ENCODE measurements at places on chromosomes 7 and 10.

- DNase-seq: no peak
These were observed 20.8 kb downstream of the ZDHHC16 start for GRCh38 chr10:97466755-97467154.

GRCh38 chr7:107948645-107949442 lies 54.1 kb downstream of the LAMB1 start:
- DNase-seq: no peak

DNA sequence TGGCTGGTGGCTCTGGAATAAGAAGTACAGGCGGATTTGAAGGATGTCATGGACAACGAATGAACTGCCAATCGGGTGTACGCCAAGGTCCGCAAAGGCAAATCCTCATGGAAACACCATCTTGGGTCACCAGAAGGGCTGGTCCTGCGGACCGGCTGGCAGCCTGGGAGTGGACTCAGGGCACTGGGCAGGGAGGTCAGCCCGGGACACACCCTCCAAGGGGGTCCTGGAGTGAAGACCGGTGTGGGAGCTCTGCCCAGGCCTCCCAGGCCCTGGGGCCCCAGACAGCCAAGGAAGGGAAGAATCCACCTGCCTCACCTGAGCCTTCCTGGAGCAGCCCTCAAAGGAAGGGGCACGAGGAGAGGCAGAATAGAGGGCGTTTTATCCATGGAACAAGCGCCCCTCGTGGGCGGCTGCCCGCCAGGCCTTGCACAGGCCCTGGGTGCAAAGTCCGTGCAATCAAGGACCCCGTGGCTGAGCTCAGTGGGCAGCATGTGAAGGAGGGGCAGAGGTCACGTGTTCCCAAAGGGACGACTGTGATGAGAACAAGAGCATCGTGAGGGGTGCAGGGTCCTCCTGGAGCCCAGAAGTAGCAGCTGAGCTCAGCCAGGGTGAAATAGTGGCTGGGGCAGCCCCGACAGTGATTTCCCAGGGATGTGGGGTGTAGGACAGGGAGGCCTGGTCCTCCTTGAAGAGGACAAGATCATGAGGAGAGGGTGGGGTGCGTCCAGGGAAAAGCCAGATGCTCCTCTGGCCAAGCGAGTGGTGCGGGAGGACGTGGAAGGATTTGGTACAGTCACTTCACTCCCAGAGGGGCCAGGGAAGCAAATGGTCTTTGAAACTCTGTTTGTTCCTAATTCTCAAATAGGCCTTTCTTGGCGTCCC lies 105.2 kb downstream of the TCERG1L start:
- DNase-seq: no peak

- DNase-seq: no peak
These were observed 125.2 kb upstream of the CARD11 start for GRCh38 chr7:3168869-3169268.

- DNase-seq: no peak
These were observed 20.8 kb downstream of the C10orf105 start for GRCh38 chr10:71698737-71699136.

- DNase-seq: no peak
These were observed 5.7 kb downstream of the GLRX3 start for GRCh38 chr10:130141878-130142277.

Data from activated naive CD4-positive, alpha-beta T cell (primary cell).